CD4-positive, alpha-beta T cell treated with Interleukin-17A for 1 hour (primary cell): ENCODE measurements at places on chromosomes 4 and X.

DNA sequence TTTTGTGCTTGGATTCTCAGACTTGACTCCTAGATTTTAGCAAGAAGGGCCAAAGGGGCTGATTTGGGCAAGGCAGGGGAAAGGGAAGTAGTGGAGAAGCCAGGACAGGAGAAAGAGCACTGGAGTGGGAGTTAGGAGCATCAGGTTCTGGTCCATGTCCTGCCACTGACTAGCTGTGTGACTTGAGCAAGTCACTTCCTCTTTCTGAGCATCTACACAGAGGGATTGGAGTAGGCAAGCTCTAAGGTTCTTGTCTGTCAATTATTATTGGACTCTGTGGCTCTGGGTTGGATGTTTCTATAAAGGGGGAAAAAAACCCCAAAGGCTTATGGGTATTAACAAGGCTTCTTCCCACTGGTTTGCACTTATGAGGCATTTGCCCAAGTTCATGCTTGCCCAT lies 24.4 kb downstream of the PLAC1 start:
- no peak for DNase-seq

DNA sequence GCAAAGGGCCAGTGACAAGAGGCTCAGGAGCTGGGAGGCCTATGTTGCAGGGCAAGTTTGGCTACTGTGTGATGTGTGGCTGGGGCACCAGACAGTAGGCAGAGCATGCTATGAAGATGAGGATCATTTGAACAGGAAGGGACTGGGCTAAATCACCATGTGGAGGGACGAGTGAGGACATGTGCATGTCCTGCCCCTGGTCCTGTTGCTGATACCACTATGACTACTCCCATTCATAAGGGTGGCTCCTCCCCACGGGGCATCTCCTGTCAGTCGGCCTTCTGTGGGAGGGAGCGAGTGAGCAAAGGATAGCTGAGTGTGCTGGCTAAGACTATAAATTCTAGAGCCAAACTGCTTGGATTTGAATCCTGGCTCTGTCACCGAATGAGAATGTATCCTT lies 139.2 kb downstream of the TMEM164 start:
- no peak for DNase-seq

DNA sequence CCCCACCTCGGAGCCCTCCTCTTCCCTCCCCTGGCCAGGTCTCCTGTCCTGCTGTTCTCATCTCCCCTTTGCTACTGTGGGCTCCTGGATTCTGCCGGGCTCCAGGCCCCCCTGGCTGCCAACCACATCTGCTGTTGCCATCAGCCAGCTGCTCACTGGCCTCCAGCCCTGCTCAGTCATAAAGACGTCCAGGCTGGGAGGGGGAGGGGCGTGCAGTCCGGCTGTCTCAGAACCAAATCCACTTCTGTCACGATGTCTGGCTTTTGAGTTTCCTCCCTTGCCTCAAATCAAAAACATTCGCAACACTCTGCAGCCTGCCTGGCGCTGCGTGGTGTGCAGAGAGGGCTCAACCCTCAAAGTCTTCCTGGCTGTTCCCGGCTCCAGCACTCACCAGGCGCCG lies 7.1 kb downstream of the RASL11B start:
- no peak for DNase-seq

DNA sequence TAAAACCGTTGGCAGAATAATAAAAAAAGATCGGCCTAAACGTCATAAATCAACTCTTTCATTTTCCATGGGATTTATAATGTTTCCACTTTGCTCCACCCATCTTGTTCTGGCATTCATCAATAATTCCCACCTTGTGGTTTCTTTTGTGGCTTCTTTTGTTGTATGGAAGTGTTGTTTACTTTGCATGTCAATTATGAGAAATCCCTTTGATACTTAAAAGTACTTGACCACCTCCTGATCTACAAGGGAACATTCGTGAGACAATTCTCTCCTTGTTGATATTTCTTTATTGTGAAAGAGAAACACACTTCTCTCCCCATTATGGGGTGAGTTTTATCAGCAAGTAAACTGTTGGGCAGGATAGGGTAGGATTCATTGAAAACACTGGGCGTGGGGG lies 2.8 kb downstream of the AMELX start:
- DNase-seq, result no peak

- no peak for DNase-seq
Measured at GRCh38 chrX:135434258-135435138, 12.8 kb downstream of the SMIM10L2A start.

- DNase-seq, result no peak
Measured at GRCh38 chr4:143489106-143489505, 24.4 kb upstream of the SMARCA5 start.

DNA sequence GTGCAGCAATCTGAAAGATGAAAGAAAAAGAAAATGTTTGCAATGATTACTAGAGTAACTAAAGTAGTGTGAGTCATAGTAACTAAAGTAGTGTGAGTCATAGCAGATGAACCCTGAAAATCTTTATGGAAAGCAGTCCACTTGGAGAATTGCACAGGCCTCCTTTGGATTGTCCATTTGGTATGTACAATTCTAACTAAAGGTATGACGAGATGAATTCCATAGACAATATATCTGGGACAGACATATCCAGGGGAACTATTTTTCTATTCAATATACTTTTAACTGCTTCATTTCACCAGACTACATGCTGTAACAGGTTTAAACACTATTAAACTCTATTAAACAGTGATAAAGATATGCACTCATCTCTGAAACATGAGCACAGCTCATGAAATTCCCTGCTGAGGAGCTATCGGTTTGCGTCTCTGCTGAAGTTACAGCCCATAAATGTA lies 798.7 kb downstream of the PCDH7 start:
- DNase-seq, result no peak

DNA sequence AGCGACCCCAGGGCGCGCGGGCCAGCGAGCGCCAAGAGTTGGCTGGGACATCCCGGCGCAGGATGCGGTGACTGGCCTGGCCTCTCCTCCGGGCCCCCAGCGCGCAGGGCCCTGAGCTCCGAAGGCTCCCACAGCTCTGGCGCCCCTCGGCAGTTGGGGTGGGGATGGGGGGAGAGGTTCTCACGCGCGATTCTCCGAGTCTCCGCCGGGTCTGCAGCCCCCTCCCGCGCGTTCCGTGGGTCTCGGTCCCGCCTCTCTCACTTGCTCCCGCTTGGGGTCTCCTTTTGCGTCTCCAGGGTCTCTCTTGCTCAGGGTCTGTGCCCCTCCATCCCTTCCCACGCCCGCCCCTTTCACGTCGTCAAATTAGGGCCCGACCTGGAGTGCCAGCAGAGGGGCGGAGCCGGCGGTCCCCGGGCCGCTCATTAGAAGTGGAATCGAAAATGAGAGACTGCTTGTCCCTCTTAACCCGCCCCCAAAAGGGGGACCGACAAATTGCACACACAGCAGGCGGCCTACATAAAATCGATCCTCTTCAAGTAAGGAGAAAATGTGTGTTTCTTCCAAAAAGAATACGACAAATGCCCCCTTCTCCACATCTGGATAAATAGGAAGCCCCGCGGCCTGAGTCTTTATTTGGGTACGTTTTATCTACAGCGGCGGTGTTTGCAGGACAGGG lies 877 bp upstream of the NKX1-1 start:
- no peak for DNase-seq

DNA sequence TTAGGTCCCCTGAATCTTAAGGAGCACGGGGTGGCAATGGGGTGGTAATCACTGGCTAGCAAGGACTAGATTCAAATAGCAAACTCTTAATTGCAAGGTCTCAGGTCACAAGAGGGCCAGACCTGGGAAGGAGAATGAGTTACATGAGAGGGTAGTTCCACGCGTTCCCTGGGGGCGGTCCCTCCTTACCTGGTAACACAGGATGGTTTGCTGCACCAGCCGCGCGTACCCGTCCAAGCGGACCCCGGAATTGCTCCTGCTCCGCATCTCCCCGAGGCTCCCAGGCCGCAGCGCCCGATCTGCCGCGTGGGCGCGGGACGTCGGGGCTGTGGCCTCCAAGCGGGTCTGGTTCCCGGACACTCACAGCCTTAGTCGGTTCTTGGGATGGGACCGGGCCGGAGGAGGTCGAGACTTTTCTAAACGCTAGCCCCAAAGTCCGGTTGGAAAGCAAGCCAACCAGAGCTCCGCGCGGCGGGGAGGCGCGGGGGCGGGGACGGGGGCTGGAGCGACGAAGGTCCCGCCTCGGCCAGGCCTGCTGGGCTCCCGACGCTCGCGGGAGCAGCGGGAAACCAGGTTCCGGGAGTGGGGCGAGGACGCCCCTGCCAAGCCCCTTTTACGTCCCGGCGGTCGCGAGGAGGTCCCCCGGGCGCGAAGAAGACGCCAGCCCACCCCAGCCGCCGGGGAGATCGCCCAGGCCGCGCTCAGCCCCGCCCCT lies at the start of gene PHKA2:
PHKA2 (minus strand) TSS at position 449 of the 715 bp plus-strand sequence; CDS start at position 267, 182 bp downstream.
- DNase-seq, result no peak

- no peak for DNase-seq
Measured at GRCh38 chrX:22969411-22969810, 30.3 kb upstream of the DDX53 start.

DNA sequence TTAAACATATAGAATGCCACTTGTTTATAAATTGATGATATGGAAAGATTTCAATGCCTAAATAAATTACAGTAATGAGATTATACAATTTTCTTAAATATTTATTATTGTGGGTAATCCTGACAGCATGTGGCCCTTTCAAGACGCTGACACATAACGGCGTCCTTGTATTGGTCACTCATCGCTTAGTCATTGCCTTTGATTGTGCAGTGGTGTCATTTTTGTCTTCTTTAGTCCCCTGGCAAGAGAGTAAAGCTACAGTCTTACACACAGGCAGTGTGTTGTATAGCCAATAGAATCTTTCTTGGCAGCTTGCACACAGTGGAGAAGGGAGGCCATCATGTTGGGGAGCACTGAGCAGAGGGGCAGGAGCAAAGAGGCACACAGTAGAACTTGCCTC lies 361.8 kb upstream of the GALNT7 start:
- DNase-seq, result no peak

DNA sequence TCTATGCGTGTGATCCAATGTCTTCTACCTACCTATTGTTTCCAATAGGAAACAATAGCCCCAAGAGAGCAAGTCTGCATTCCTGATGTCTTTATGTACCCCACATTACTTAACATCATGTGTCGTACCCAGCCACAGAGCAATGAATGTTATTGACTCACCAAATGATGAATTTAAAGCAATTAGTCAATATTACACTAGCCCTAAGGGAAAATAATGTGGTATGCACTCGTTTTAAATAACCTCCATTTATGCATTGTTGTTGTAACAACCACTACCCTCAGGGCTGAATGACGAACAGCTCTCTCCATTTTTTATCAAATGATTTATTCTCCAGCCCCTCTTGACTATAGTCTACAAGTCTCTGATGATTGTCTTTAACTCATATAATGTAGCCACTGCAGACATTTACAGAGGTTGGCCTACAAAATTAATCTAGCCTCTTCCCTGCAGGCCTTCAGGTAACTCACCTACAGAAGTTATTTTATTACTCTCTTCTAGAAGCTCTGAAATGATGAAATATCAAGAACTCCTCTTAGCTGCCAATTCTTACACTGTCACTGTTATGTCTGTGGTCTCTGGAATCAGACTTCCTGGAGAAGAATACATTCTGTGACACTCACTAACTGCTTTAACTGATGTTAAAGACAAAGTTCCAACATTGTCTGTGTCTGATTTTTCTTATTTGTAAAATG lies 601.7 kb upstream of the GRIA3 start:
- no peak for DNase-seq

DNA sequence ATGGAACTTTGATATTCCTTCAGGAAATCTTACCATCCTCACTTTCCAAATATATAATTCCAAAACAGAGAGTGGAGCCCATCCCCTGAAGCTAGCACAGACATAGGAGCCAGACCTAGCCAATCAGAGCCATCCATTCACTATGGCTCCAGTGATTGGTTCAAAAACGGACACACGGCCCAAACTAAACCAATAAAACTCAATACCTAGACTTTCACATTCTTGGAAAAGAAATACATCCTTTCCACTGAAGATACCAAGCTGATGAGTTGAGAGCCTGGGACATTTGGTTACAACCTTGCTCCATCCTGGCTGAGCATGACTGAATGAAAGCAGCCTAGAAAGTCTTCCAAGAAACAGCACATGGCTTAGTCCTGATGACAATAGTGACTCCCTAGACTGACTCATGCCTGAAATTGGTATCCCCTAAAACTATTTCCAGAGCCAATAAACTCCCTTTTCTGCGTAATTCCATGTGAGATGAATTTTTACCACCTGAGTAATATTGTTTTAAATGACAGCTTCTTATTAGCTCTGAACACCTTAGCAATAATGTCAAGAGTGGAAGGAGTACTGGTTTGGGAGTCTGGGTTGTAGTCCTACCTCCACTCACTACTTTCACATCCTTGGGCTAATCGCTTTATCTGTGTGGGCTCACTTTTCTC lies 189.6 kb upstream of the LNX1 start:
- DNase-seq, result no peak

- peak; percentile 79 for DNase-seq
Measured at GRCh38 chr4:6720202-6720699, 4.3 kb downstream of the BLOC1S4 start.

- no peak for DNase-seq
Measured at GRCh38 chr4:23667659-23668058, 222.2 kb downstream of the PPARGC1A start.

DNA sequence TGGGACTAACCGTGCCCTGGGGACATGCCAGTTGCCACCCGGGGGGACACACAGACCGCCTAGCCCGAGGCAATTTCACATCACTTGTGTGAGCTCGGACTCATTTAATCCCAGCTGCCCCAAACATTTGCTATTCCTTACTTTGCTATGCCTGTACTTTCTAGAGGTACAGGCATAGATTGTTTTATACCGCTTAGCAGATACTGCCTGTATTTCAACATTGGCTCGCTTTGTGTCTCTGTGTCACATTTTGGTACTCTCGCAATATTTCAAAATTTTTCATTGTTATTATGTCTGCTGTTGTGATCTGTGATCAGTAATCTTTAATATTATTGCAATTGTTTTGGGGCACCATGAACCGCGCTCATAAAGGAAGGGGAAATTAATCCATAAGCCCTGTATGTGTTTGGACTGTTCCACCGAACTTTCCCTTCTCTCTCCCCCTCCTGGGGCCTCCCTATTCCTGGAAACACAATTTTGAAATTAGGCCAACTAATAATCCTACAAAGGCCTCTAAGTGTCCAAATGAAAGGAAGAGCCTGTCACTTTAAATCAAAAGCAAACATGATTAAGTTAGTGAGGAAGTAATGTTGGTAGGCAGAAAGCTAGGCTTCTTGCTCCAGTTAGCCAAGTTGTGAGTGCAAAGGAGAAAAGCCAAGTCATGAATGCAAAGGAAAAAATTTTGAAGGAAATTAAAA lies 568 bp upstream of the CASP6 start:
- DNase-seq, result no peak

GRCh38 chr4:67700116-67700737 lies 728 bp downstream of the UBA6 start:
- DNase-seq, result peak; percentile 47

DNA sequence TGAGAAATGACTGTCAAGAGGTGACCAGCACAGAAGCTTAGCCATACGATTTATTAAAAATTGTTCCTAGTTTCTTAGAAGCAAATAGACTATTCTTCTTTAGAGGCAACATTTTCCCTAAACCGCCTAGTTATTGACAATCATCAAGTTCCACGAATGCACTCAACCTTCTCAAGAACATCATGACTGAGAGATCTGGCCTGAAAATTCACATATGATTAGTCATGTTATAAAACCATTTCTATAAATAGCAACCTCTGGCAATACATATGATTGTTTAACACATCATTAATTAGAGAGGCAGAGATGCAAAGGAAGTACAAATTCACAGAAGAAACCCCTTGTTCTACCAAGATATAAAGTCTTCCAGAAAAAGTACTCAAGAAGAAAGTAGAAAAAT lies 6.7 kb downstream of the NUP62CL start:
- DNase-seq, result no peak

GRCh38 chrX:13419918-13420317 lies 100.1 kb upstream of the ATXN3L start:
- no peak for DNase-seq
